ENCODE measurements at places on chromosomes 2 and 18.

DNA sequence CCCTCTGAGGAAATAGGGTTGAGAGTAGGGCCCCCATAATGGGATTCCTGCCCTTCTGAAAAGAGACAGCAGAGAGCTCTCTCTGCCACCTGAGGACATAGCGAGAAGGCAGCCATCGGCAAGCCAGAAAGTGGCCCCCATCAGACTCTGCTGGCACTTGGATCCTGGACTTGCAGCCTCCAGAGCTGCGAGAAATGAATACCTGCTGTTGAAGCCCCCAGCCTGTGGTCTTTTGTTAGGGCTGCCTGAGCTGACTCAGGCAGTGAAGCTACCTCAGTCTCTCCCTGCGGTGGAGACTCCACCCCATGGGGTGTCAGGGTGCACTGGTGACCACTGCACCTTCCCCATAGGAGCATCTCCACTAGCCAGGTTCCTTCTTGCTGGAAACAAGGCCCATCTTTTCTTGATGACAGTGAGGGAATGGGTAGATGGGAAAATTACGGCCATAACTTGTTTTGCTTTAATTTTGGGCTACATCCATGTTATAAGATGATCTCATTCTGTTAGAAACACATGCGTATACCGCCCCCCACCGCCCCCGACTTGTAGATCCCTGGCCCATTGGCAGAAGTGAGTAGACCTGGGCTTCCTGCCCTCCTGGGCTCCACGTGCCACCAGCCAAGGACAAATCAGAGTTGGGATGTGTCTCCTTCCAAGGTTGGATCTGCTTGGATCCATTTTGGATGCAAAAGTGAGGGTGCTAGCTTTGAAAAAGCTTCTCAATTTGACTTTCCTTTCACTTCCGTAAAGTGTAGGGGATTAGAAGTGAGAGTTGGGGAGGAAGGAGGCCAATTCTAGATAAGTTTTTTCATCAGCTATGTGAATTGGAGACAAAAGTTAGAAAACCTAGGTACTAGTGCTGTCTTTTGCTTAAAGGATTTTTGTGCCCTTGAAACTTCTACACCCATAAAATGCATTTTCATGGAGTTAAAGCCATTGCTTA, 42.9 kb downstream of the NCK2 start:
- no peak for DNase-seq

DNA sequence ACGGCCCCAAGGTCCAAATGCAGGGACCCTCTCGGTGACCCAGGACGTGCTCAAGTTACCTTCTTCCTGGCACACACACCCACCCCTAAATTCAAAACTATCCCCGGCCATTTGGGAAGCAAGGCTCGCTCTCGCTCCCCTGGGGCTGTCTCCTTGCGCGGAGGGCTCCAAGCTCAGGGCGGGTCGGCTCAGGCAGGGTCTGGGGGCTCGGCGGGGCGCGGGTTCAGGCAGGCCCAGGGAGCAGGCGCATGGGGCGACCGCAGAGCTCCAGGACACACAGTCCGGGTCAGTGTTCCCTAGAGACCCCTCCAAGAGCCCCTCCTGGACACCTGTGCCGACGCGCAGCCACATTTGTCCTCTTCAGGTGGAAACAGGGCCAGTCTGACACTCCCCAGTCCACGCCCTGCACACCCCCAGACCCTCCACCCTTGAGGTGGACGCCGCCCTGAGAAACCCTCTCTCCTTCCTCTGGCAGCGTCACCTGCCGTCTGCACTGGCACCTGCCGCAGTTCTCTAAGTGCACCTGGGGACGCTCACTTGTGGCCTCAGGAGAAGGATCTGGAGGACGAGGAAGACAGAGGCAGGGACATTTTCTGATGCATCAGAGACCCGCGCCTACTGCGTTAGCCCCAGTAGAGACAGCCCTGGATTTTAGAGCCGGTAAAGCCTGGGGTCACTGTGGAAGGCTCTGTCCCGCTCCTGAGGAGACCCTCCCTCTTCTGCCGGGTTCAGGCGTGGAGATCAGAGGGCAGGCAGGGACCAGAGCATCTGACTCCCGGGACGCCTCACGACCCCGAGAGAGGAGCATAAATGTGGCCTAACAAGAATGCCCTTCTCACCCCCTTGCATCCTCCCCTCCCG, 138.8 kb downstream of the TWIST2 start:
- DNase-seq: no peak

- DNase-seq: no peak
Measured at GRCh38 chr2:165162466-165162865, 41.4 kb downstream of the SCN3A start.

- DNase-seq: no peak
Measured at GRCh38 chr18:46445522-46446313, 211.3 kb downstream of the LOXHD1 start.

GRCh38 chr2:215899141-215900074, 113.9 kb downstream of the MREG start:
- no peak for DNase-seq

GRCh38 chr2:31675485-31675901, 94.8 kb upstream of the SRD5A2 start:
- DNase-seq: no peak

DNA sequence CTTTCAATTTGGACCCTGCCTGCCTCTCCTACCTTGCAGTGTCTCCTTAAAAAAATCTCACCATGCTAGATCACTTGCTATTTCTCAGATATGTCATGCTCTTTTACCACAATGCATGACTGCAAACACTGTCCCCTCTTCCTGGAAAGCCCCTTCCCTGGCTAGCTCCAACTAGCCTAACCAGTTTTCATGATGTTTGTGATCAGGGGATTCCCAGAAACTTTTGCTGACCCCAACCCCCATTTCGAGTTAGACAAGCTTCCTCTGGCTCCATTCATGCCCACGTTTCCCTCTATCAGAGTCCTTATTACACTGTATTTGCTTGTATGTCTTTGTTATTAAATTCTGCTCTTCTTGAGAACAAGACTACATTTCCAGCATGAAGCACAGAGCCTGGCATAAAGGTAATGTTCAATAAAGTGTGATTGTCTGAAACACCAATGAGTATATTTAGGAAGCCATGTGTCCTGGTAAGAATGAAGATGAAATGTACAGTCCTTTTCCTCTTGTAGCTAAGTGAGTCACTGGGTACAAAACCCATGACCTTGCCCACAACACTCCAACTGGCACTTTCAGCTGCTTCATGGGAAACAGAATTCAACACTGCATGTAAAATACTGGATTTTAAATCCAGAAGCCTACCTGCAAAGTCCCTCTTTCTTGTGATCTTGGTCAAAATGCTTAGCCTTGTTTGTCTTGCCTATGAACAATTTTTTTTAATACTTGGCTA, 62.0 kb upstream of the ATL2 start:
- DNase-seq: no peak

- no peak for DNase-seq
Measured at GRCh38 chr2:121309801-121310200, 24.8 kb upstream of the TFCP2L1 start.

GRCh38 chr2:47539228-47539627, 136.3 kb downstream of the MSH2 start:
- DNase-seq: no peak

- DNase-seq: no peak
Measured at GRCh38 chr2:21067859-21068537, 24.1 kb upstream of the APOB start.

- DNase-seq: no peak
Measured at GRCh38 chr2:148643421-148643820, 1.1 kb upstream of the EPC2 start.
